ENCODE measurements at places on chromosomes 3 and 15.

GRCh38 chr15:37109168-37109871 is 9.0 kb upstream of the MEIS2 start:
- no peak for DNase-seq

- no peak for DNase-seq
These were observed 111.8 kb upstream of the PROK2 start for GRCh38 chr3:71896751-71897150.

- DNase-seq = no peak
These were observed 160.0 kb upstream of the UMPS start for GRCh38 chr3:124570232-124570631.

GRCh38 chr3:59704292-59704691 is 654.5 kb upstream of the CFAP20DC start:
- DNase-seq = no peak

- no peak for DNase-seq
These were observed 19.2 kb downstream of the GYG1 start for GRCh38 chr3:149010504-149010951.

DNA sequence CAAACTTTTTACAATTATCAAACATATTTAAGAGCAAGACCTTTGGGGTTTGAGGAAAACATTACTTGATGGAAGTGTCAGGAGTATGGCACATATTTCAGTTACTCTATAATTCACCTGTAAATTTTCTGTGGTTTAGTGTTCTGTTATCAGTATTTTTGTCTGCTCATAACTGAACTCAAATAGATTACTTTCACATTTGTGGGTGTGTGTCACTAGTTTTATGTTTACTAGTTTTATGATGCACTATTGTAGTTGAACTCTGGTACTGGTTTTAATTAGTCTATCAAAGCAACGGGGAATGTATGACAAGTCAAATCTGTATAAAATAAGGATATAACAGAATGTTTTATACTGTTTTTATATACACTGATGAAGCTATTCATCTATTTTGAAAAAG is 27.2 kb downstream of the OXSM start:
- DNase-seq = no peak

DNA sequence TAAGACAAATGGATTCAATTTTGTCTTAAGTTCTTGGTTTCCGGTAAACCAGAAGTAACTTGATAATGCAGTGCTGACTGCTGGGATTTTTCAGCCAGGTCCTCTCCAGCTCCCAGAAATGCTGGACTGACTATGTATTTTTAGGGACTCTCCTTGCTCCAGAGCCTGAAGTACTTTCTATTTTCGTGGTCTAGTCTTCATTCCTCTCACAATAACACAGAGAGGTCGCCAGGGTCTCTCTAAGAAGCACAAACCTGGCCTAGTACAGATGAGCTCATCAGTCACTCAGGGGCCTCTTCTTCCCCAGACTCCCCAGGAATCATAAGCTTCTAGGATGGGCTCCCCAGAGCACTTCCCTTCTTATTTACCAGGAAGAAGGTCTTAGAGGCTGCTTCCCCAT is 85.8 kb downstream of the FAM174B start:
- no peak for DNase-seq

DNA sequence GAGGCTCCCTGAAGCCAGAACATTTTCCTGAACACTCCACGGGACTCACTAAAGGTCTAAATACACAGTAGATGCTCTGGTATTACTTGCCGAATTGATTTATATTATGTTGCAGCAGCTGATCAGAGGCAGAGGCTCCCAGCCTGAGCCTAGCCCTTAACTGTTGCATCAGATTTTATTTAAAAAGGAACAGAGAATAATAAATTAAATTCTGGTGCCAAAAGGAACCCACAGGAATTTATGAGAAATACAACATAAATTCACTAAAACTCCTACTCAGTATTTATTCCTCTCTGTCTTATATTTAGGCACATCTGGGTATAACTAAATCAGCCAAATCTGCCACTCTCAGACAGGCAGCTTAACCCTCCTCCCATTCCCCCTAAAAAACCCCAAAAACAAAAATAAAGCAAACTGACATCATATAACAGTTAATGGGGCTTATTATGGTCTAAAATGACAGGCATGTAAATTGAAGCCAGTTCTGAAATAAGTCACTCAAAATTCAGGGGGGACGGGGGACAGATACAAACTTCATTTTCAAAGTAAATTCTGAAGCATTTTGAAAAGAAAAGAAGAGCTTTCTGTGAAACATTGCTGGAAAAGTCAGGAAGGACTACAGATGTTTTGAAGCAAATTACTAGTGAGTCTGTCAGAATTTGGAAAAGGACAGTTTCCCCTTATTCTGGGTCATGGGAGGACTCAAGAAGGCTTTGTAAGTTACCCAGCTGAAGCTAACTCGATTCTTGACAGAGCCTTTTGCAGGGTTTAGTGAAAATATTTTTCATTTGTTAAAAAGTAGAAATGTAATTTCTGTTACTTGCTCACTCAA is 53.8 kb upstream of the CORO2B start:
- peak; percentile 73 for DNase-seq

DNA sequence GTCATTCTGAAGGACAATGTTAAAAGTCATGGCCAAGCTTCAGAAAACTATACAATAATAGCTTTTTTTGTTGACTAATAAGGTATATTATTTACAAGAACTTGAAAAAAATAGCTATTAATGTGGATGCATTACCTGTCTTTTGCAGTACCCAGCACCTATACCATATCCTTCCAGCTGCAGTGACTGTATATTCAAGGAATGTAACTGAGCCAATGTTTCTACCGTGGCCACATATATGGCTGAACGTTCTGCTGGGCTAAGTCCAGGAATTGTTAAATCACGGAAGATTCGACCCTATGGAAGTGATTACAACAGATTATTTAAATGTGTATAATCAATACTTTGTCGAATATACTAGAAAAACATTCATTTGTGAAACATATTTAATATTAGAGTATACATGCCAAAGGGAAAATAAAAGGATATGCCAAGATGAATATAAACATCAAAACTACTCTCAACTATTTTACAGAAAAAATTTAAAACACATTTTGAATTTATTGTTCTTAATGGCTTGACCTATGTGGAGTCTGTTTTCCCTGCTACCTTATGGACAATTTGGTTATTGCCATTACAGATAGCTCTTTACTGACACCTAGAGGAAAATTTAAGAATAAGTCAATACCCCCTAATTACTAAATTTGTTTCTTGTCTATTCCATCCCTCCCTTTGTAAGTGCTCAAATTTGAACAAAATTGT is 17.6 kb downstream of the ACAD11 start:
- peak; percentile 65 for DNase-seq

- DNase-seq = no peak
These were observed 76.1 kb upstream of the SPATA16 start for GRCh38 chr3:173217127-173217526.

GRCh38 chr3:25145176-25145575 is 282.9 kb upstream of the RARB start:
- DNase-seq = no peak

GRCh38 chr15:39589815-39590644 is 9.2 kb downstream of the THBS1 start:
- DNase-seq = no peak

- no peak for DNase-seq
These were observed 3.4 kb downstream of the TIMP4 start for GRCh38 chr3:12155264-12155663.

- DNase-seq = no peak
These were observed 51.7 kb upstream of the HES1 start for GRCh38 chr3:194084284-194084683.

DNA sequence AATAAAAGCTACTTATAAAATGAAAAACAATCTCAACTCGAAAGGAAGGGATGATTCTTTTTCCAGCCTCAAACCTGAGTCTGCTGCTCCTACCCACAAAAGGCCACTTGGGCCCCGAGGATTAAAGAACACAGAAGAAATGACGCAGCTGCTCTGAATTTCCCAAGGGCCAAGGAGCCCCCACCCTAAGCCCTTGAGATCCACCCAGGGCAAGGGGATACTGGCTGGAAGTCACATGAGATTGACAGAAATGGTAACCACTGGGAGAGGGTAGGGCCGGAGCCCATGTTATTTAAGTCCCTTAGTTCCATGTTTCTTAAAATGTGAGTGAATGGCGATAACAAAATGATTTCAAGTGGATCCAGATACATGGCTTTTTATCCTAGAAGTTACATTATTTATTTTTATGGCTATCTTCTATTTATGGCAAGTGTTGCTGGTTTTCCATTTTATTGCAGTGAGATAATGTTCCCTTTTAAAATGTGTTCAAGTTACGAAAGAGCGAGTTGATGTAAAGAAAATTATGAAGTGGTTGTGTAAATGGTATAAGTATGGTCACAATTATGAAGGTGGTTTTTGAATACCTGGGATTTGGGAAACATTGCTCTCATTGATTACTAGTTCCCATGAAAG is 16.8 kb downstream of the IGDCC4 start:
- no peak for DNase-seq

GRCh38 chr3:65979162-65979561 is 59.6 kb downstream of the MAGI1 start:
- peak; percentile 11 for DNase-seq

DNA sequence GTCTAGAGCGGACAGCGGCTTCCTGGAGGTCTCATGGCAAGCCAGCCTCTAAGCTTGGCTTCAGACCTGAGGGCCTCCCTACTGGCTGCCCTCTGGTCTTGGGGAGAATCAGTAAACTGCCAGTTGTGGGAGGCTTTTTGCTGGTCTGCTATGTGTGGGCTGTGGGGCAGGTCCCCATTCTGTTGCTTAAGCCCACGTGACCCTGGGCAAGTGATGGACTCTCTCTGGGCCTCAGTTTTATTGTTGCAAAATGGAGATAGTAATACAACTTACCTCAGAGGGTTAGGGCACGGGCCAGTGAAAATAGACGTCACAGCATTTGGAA is 61.7 kb downstream of the SLC6A6 start:
- no peak for DNase-seq

GRCh38 chr15:83380682-83381081 is 66.5 kb upstream of the SH3GL3 start:
- DNase-seq = peak; percentile 36

DNA sequence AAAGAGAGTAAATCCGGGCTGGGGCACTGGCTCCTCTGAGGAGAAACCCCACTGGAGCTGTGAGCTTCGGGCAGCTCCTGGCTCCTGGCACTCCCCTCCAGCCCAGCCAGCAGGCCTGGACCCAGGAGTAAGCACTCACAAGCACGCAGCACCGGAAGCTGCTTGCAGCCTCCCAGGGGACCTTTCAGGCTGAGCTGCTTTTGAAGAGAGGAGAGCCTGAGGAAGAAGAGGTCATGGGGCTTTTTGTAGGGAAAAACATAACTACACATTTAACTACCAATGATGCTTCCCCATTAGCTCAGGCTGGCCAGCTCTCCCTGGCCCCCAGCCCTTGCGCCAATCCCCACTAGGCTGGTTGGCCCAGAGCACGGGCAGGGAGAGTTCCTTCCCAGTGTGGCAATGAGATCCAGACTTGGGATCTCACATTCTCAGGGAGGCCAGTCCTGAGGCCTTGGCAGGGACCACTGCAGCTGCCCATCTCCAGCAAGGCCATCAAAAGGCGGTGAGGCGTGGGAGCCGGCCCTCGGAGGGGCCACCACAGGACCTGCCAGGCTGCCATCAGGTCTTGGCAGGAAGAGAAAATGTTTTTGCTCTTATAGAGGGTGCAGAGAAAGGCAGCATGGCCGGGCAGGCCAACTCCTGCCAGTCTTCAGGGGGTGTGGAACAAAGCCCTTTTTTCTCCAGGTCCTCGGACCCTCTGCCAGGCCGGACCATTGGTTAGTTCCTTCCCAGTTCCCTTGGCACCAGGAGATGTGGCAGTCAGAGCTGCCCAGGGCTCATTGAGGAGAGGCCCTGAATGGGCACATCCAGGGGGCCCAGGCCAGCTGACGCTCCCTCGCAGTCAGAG is 41.5 kb upstream of the MFGE8 start:
- DNase-seq = no peak

GRCh38 chr3:24495326-24495994 is 810 bp upstream of the THRB start:
- DNase-seq = no peak

GRCh38 chr15:80309769-80310384 is 57.9 kb upstream of the CTXND1 start:
- peak; percentile 32 for DNase-seq

- DNase-seq = no peak
These were observed 368.2 kb downstream of the GABRG3 start for GRCh38 chr15:27339138-27339537.
